Fibroblast of skin of right biceps (primary cell): ENCODE measurements at places on chromosomes 5 and 9.

DNA sequence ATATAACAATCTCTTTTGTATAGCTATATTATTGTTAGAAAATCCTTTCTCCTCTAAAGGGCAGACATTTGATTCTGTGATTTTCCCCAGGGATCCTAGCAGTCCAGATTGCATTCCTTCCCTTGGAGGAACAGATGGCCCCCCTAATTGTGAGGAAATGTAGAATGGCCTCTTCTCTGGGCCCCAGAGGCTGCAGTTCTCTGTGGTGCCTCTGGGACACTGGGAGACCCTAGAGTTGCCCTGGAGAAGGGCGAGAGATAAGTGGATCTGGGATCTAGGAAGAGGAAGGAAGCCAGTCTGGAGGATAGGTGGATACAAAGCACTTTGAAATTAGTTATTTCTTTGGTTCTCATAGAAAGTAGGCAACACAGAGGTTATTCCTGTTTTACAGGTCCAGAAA, 1.9 kb upstream of the HINT2 start:
- DNase-seq, result no peak

DNA sequence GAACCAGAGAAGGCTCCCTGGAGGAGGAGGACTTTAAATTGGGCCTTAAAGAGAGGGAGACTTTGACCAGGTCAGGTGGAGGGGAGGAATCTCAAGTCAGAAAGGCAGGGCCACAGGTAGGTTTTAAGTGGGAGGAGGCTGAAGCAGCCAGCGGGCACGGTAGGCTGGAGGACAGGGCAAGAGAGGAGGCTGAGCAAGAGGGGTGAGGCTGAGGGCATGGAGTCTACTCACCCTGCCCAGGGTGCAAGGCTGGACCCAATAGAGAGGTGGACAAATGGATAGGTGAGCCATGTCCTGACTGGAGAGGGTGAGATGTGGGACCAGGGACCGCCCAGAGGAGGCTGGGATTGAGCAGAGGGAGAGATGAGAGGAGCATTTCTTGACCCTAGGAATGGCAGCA, 25.6 kb upstream of the TRIM14 start:
- no peak for DNase-seq

DNA sequence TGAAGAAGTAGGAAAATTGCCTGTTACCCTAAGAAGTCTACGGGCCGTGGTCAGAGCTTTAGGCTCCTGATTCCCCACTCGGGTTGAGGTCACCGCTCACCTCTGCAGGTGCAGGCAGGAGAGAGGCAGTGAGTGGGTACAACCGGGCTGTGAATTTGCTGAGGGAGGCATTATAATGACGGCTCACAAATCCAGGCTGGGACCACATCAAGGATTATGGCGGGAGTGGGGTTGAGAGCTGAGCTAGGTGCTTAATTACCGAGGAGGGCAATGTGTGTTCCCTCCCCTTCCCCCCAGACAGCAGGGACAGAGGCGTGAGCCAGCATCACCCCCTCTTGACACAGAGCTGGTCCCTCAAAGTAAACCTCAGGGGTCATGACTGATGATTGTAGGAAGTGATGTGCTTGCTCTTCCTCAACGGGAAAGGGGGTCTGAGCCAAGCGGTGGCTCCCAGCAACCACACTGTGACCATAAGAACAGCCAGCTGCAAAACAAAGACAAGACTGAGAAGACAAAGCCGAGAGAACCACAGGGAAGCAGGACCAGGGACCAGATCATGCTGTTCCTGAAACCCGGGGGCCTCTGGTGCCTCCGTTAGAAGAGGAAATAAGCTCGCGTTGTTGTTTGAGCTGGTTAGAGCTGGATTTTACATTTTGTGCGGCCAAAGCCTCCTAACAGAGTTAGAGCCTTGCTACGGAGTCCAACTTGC, 77.7 kb downstream of the OLFM1 start:
- DNase-seq, result no peak

DNA sequence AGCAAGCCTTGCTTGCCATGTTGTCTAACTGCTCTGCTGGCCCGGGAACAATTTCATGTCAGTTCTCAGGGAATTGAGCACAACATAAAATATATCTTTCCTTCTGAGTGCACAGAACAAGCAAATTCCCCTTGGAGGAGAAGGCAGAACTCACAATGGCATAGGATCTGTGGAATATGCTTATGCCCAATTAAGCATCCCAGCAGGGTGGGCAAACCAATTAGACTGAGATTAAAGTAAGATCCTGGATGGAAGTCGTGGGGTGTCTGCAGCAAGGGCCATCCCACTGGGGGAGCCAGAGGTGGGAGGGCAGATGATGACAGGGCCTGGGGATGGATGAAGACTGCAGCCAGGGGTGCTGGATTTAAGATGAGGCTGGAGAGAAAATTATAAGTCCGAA, 114.1 kb downstream of the BRINP1 start:
- no peak for DNase-seq

GRCh38 chr5:149457393-149457763, 78.3 kb upstream of the IL17B start:
- no peak for DNase-seq

DNA sequence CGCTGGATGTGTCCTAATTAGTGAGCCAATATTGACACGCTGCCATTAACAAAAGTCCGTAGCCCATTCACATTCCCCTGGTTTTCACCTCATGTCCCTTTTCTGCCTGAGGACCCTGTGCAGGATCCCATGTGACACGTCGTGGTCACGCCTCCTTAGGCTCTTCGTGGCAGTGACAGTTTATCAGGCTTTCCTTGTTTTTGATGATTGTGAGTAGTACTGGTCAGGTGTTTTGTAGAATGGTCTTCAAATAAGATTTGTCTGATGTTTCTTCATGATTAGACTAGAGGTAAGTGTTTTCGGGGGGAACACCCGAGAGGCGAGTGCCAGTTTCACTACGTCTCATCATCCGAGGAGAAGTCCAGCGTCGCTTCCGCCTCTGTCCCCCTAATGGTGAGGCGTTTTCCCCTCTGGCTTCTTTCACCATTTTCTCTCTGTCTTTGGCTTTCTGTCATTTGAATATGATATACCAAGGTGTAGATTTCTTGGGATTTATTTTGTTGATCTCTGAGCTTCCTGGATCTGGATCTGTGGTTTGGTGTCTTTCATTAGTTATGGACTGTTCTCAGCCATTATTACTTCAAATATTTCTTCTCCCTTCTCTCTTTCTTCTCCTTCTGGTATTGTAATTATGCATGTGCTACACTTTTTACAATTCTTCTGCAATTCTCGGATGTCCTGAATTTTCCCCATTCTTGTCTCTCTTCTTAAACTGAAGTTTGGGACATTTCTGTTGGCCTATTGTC, 57.3 kb downstream of the TRIP13 start:
- no peak for DNase-seq
